ENCODE measurements at places on chromosomes 2 and 18.

- no peak for DNase-seq
Measured at GRCh38 chr2:216664593-216665034, 30.7 kb downstream of the IGFBP5 start.

GRCh38 chr18:62976227-62976626 lies 260.9 kb downstream of the PHLPP1 start:
- no peak for DNase-seq

GRCh38 chr2:109476641-109477441 lies 136.9 kb downstream of the SEPTIN10 start:
- no peak for DNase-seq

DNA sequence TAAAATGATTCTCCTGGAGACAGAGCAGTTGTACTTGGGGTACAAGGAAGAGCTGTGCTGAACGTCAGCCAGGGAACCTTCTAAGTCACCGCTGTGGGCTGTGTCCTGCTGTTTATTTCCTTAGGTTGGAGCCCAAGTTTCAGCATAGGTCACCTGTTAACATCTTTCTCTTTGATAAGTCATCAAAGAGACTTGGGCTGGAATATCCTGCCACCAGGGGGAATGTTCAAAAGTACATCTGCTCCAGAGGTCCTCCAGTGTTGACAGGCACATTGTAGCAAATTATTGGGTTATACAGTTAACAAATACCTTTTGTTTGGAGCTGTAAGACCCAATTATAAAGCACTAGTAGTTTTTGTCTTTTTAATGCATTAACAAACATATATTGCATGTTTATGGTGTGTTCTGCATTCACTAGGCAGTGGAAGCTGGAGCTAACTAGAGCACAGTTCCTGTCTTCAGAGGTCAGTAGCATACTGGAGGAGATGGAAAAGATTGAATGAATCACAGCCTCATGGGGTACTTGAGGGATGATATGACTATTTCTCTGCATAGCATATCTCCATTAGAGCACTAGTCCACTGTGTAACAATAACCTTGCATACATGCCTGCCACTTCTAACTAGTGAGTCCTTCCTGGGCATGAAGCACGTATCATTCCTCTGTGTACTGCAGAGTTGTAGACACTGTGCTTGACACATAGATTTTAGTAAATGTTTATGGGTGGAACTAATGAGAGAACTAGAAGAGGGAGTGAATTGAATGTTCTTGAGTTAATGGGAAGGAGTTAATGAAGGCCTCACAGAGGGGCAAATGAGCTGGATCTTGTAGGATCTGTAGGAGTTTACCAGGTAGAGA lies 182.1 kb downstream of the AGAP1 start:
- no peak for DNase-seq

DNA sequence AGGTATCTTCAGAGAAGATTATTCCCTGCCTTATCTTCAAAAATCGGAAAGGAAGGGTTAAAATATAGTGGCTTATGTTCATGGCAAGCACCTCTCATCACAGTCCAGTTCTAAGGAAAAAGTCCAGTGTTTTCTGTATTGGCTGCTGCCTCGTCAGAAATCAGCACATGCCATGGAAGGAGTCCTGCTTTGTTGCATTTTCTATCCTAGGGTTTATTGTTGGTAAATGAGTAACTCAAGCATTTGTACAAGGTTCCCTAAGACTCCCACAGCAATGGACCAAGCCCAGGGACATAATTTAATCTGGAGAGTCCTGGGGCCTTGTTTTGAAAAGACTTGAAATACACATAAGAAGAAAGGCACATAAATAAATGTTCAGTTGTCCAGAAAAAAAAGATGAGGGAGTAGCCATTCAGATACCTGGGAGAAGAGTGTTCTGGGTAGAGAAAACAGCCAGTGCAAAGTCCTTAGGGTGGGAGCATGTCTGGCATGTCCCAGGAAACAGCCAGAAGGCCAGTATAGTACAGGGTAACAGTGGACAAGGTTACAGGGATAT lies 26.4 kb downstream of the NBEAL1 start:
- no peak for DNase-seq

DNA sequence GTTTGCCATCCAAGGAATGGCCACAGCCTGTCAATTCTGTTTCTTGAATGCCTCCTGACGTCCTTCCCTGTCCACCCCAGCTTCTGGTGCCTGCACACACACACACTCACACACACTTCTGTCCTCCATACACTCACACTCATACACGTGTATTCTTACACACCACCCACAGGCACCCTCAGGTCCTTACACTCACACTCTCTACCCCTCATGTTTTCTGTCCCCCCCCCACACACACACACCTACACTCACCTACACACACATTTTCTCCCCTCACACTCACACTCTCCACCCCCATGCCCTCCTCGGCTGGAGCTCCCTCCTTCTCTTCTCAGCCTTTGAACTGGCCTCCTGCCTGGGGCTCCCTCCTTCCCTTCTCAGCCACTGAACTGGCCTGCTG lies 148.0 kb upstream of the SALL3 start:
- DNase-seq = no peak

DNA sequence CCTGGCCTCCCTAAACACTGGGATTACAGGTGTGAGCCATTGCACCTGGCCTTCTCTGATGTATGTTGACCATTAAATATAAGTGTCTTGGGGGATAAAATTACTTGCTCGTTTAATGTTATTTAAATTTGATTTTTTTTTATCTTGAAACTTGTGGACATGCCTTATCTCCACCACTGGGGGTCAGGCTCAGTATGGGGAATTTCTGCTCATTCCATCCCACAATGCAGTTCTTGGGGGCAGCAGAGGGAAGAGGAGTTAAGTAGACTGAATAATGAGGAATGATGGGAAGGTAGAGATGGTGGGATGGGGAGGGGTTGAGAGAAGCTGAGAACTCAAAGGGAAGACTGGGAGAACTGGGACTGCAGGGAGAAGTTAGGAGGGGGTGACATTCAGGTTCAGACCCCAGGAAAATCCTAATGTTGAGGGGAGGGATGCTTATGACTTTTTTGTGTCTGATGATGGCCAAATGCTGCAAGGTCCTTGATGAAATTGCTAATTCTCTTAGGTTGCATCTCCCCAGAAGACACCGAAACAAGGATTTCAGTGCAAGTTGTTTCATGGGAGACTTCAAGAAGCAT lies 174.2 kb downstream of the MIB1 start:
- DNase-seq = no peak

DNA sequence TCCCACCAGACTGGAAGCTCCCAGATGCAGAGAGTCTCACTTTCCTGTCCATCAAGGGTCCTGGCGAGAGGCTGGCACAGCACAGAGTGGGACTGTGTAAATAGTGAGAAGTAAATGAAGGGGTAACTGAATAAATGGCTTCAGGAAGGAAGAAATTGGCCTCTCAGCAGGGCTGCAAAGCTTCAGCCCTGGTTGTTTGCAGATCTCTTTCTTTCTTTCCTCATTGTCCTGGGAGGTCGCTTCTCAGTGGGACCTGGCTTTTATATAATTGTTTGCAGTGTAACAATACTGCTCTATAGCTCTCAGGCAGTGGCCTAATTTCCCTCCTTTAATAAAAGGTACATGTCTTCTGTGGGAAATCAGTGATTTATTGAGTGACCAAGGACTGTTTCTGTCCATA lies 74.9 kb upstream of the GPR45 start:
- no peak for DNase-seq

DNA sequence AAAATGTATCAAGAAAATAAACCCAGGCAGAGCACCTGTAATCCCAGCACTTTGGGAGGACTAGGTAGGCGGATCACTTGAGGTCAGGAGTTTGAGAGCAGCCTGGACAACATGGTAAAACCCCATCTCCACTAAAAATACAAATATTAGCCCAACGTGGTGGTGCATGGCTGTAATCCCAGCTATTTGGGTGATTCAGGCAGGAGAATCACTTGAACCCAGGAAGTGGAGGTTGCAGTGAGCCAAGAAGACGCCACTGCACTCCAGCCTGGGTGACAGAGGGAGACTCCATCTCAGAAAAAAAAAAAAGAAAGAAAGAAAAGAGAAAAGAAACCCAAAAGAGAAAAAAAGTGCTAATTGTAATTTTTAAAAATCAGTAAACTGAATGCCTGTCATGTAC lies 41.4 kb downstream of the DDX18 start:
- no peak for DNase-seq

GRCh38 chr18:1015777-1016176 lies 111.1 kb downstream of the ADCYAP1 start:
- DNase-seq = no peak

DNA sequence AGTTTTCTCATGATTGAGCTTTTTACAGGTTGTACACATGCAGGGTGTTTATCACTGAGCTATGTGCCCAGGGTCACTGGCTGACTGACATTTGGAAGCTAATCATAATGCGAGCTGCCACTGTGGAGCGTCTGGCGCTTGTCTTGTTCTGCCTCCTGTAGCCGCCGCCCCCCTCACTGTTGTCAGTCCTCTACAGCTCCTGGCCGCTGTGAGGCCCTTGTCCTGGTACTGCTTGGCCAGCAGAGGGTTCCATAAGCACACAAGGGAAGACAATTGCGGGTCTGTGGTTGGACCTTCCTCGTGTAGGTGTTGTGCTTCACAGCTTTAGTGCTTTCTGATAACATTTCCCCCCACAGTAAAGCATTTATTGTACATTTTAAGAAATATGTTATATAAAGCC lies 105.6 kb upstream of the LDLRAD4 start:
- no peak for DNase-seq

DNA sequence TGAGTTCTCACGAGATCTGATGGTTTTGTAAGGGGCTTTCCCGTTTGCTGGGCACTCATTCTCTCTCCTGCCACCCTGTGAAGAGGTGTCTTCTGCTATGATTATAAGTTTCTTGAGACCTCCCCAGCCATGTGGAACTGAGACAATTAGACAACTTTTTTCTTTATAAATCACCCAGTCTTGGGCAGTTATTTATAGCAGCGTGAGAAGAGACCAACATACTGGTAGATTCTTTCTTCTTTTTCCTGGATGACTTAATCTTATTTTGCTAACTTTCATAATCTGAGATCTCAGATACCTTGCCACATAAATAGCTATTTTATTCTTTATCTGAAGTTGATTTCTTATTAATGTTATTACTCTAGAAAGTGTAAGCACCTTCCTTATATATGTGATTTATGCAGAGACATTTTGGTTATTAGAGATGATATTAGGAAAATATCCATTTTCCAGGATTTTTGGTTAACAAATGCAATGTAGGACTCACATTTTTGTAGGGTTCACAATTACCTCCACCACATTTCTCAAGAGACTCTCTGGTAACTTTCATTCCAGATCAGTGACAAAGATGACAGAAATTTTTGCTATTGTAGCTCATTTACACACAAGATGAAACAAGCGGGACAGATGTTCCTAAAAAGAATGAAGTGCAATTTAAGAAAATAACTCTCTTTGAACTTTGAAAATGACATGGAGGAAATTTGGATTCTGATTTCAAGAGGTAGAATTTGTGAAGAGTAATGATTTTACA lies 97.9 kb upstream of the RND3 start:
- DNase-seq = no peak

- DNase-seq = no peak
Measured at GRCh38 chr2:237688081-237688480, 60.7 kb downstream of the LRRFIP1 start.

DNA sequence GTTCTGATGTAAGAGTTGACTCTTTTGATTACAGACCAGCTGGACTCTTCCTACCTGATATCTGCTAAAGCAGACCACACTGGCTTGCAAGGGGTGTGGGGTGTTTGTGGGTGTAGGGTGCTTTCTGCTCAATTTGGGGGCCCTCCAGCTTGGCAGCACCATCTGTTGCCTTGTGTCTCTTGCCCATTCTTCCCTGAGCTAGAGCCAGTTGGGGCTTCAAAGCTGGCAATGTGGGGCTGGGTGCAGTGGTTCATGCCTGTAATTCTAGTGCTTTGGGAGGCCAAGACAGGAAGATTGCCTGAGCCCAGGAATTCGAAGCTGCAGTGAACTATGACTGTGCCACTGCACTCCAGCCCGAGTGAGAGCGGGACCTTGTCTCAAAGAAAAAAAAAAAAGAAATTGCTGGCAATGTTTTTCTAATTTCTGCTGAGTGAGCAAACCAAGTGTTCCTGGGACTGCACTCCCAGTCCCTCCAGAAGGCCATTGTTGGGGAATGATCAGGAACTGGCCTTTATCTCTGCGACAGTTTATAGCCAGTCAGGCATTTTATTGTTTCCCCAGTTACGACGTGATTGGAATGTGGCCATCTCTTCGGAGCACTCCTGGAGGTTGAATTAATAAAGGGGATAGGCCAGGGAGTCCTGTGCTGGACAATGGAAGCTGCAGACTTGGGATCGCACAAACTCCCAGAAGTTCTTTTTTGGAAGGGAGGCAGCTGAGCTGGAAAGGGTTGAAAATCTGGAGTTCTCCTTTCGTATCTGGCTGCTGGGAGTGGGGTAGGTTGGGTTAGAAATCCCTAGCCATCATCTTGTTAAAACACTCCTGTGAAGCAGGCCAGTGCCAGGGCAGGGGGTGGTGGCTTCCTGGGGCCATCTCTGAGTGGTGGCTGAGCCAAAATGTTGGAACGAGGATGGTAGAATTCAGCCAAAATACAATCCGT lies 57.2 kb downstream of the LIPG start:
- no peak for DNase-seq

DNA sequence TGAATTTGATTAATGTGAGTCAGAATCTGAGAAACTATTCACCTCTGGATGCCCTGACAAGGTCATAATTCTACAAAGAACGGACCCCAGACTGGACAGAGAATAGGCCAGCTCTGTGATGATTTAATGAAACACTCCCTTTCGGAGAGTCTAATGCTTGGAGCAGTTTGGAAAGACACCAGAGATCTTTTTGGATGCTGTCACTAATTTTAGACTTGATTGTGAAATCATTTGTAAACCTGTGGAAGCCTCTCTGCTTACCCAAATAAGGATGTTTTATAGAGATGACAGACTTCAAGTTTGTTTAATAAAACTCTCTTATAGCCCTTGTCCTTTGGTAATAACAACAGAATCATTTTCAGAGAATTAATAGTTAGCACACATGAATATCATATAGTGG lies 83.5 kb downstream of the MYL12B start:
- no peak for DNase-seq

GRCh38 chr18:67581178-67581577 lies 64.7 kb upstream of the DSEL start:
- DNase-seq = no peak

DNA sequence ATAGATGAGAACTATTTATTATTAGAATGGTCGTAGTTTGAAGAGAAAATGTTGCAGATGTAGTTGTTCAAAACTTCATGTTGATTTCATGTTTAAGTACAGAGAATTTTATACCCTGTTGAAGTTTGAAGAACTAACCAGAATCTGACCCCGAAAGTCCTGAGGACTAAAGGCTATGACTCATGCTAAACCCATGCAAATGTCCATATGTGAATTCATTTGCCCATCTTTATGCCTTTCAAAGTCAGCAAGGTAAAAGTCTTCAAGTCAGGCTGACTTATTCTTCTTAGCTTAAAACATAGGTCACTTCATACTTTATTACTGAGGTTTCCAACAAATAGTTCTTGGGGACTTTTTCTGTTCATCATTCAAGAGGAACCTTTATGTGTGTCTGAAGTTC lies 185.5 kb downstream of the CCDC85A start:
- DNase-seq = no peak

- no peak for DNase-seq
Measured at GRCh38 chr2:168030862-168031624, 216.4 kb downstream of the STK39 start.

- no peak for DNase-seq
Measured at GRCh38 chr2:105487142-105488069, 88.6 kb upstream of the FHL2 start.

- DNase-seq = no peak
Measured at GRCh38 chr18:28781616-28782362, 604.9 kb upstream of the CDH2 start.

- no peak for DNase-seq
Measured at GRCh38 chr18:33673689-33674088, 95.7 kb downstream of the ASXL3 start.

GRCh38 chr2:220899492-220899891 lies 672.6 kb downstream of the EPHA4 start:
- DNase-seq = no peak

Data from activated CD8-positive, alpha-beta memory T cell treated with anti-CD3 and anti-CD28 coated beads for 1 hour (primary cell).